ENCODE measurements at places on chromosomes 2 and 18.

DNA sequence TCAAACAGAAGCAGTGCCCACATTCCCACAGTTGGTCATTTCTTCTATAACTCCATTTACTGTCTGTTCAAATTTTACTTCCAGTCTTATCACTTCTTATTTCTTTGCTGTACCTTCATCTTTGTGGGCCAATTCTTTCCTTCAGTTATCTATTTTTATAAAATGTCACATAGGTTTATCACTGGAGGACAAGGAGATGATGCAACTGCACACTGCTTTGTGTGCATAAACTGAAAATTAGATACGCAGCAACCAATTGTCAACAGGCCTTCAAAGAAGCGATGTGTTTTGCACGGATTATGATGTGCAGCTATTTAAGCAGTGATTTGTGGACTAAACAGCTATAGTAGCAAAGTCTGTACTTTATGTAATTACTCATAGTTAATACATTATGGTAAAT, 726.8 kb upstream of the GCFC2 start:
- DNase-seq = no peak

- DNase-seq = no peak
These were observed 686 bp upstream of the PNO1 start for GRCh38 chr2:68157002-68157401.

GRCh38 chr2:12304564-12305171, 412.1 kb upstream of the TRIB2 start:
- no peak for DNase-seq

DNA sequence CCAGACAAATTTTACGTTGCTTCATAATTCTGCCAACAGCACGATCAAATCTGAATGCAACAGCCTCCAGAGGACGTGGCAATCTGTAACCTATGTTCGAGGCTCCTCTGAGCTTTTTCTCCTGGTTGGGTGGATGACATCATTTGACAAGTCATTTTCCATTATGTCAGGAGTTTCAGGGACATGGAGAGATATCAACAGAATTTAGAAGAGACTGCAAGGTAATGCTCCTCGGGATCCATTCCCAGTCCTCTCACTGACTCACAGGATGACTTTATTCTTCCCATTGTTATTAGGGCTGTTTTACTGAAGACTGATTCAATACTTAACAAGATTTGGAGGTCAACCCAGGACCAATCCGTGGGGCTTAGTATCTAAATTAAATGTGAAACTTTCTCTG, 72.5 kb upstream of the RNF152 start:
- no peak for DNase-seq

GRCh38 chr18:65221736-65222135, 529.1 kb upstream of the CDH7 start:
- DNase-seq = no peak

GRCh38 chr18:76622651-76623050, 127.6 kb upstream of the ZNF516 start:
- DNase-seq = no peak

DNA sequence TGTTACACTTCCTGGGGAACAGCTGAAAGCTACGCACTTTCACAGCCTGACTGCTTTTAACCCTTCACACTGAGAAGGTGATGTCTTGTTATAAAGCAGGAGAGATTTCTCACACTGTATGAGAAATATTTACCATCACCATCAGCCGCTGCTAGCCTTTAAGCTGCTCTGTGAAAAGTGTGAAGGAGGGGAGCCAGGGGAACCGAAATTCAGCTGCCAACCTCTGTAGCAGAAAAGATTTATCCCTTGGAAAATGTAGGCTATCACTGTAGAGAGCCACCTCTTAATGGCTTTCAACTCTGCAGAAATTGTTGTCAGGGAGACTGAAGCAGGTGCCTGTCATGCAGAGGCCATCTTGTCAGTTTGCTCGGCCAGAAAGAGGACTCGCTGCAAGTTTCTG, 145.3 kb downstream of the SP3 start:
- no peak for DNase-seq

DNA sequence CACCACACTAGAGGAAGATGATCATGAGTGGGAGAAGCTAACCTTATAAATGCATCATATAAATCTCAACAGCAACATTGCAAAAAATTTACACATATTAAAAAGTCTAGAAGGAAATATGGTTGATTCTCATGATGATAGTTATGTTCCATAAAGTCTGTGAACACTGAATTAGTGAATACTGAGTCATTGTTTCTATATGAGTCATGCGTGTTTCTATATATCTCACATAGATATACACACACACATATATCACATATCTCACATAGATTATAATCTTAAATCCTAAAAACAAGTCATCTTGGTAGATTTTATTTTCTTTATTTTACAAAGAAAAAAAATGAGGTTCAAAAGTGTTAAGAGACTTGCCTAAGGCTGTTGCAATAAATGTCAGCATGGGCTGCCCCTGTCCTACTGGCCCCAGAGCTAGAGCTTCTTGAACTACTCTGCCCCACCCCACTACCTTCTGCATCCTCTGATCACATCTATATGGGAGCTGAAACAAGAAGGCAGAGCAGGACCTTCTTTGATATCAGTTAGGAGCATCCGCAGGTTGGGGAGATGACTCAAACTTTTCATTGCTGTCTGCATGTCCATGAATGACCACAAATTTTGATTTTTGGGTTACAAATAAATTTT, 81.8 kb upstream of the ADAM23 start:
- DNase-seq = no peak

DNA sequence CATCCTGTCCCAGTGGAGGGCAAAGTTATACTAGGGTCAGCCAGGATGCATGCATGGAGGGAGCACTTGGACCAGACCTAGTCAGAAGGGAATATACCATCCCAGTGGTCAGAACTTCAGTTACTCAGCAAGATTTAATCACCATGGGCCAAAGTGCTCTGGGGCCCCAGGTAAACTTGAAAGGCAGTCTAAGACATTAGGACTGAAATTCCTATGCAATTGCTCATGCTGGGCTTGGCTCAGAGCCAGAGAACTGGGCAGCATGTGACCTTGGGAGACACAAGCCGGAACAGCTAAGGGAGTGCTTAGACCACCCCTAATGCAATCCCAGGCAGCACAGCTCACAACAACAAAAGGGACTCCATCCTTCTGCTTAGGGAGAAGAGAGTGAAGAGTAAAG, 401.3 kb downstream of the KCNJ3 start:
- no peak for DNase-seq

GRCh38 chr2:169838743-169839489, 11.7 kb downstream of the UBR3 start:
- no peak for DNase-seq

- DNase-seq = no peak
These were observed 70.0 kb upstream of the MAP4K4 start for GRCh38 chr2:101627285-101628029.

DNA sequence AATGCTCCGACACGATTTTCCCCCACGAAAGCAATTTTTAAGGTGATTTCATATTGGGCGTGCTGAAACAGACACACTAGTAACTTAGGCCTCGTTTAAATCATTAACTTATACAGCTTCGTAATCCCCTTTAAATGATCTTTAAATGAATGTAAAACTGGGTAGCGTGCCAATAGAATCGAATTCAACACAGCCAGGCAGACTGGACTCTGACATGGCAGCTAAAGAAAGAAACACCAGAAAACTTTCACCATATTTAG, 2.4 kb upstream of the ID2 start:
- peak; percentile 31 for DNase-seq

GRCh38 chr18:49884959-49885358, 71.6 kb upstream of the ACAA2 start:
- DNase-seq = no peak

DNA sequence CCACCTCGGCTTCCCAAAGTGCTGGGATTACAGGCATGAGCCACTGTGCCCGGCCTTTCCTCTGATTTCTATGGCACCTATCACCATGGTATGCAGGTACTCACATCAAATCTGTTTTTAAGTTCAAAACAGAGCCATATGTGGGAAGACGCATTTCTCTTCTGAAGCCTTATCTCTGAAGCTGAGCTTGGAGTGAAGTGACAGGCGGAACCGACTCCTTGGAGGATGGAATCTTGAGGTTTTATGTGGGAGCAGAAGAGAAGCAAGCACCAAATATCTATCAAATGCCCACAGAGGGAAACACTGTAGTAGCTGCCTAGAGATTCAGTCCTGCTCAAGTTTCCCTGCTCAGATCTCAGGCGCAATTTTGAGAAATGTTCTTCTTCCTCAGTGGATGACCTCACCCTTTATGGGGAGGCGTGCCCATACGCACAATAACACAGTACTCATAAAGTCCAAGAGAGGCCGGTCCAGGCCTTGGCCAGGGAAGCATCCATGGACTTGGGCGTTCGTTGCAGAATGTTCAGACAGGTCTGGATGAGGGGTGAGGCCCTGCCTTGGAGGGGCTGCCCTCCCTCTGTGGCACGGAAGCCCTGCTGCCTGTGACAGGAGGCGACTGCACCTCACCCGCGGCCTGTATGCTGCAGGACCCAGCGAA, 67.9 kb downstream of the HNRNPLL start:
- DNase-seq = no peak

DNA sequence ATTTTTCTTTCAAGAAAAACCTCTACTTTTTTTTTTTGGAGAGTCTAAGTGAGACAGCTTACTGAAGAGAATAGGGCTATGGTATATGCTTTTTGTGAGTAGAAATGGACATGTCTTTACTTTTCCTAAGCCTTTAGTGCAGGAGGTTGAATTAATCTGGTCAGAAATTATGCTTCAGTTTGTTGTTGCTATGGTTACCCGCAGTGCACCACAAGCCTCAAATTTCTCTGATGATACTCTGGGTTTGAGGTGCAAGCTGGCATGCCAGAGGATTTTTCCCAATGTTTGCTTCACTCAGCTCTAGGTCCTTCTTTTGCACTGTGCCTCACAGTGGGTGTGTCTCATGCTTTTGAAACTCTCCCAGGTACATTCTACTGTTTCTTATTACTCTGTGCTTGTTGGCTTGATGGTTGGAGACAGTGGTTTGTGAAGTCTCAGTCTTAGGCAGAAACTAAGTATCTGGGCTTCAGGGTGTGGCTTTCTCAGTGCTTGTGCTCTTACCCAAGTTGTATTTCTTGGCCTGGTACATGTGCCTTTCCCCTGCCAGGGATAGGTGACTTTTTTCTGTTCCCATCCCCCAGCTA, 278.3 kb downstream of the RBM43 start:
- no peak for DNase-seq

- no peak for DNase-seq
These were observed 68.1 kb downstream of the MYOM1 start for GRCh38 chr18:3151399-3152264.

DNA sequence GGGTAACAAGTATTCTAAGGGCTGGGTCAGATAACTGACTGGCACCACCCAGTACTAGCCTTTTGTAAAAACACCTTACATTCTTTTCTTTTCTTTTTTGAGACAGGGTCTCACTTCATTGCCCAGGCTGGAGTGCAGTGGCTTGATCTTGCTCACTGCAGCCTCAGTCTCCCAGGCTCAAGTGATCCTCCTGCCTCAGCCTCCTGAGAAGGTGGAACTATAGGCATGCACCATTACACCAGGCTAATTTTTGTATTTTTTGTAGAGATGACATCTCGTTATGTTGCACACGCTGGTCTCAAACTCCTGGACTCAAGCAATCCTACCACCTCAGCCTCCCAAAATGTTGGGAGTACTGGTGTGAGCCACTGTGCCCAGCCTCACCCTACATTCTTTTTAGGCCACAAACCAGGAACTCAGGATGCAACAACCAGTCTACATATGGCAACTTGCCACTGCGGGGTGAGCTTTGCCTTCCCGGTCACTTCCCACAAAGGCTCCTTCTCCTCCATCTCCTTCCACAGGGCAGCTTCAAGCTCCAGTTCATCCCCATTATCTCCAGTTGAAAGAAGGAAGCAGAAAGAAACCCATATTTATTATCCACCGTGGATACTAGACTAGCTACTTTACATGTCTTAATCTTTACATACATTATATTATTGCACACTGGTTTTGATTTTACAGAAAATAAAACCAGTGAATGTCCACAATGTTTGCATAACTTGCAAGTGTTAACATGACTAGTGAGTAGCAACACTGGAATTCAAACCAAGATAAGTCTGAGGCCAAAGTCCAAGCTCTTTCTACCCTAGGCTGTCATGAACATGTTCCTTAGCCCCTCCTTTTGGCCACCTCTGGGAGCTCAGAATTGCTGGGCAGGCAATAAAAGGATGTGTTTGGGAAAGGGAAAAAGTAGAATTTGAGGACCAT, 23.7 kb upstream of the AP1S3 start:
- DNase-seq = no peak

Measured in urinary bladder (tissue), 4 donors.